Lung (tissue), 17 donors: ENCODE measurements at places on chromosomes 16 and 17.

- DNase-seq: no peak
Measured at GRCh38 chr17:48513097-48513496, 17.7 kb downstream of the HOXB1 start.

DNA sequence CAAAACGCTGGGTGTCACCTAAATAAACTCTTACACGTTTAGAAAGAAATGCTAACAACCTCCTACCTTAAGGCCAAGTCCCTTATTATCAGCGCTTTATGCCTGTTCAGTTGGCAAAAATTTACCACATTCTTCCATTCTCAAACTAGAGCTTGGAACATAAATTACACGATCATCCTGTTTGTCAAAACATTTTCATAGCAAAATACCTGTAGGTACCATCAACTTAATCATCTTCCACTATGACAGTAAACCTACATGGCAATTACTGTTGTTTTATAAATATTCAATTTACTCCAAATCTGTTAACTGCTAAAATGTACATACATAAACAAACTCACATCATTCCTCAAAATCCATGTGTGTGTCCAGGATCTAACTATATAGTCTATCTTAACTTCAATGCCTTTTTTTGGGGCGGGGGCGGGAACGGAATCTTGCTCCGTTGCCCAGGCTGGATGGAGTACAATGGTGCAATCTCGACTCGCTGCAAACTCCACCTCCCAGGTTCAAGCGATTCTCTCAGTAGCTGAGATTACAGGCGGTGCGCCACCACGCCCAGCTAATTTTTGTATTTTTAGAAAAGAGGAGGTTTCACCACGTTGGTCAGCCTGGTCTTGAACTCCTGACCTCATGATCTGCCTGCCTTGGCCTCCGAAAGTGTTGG, 4.4 kb downstream of the RPL23 start:
- DNase-seq: no peak

DNA sequence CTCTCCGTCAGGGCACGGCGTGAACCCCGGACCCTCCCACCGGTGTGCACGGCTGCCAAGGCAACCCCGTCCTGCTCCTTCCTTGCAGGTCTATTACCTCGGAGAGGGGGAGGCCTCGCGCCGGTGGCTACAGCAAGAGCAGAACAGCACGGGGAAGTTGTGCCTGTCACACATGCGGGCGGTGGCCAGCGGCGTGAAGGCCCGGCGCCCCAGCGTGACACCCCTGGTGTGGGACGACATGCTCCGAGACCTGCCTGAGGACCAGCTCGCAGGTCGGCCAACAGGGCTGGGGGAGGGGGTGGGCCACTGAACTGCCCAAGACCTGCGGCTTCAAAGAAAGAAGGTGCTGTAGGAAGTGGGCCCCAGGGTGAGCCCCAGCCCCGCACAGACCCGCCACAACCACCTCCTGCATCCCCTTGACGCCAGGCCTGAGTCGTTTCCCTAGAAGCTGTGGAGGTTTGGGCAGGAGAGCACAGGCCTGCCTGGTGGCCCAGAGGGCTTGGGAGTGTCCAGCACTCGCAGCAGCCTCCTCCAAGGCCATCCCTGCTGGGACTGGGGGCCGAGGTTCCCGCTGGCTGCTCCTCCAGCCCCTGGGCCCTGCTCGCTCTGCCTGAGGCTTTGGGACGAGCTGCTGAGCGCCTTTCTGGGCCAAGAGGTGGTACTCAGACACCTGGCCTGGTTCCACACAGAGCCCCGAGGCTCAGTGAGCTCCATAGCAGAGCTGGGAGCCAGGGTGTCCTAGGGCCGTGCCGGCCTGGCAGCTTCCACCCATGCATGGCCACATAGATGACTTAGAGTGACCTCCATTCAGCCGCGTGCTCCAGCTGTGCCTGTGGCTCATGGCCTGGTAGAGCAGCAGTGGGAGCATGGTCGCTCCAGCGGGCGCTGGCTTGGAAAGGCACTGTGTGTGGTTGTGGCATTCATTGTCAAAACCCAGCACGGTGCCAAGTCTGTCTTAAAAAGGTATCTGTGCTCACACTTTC, 14.7 kb downstream of the CYBC1 start:
- DNase-seq: no peak

DNA sequence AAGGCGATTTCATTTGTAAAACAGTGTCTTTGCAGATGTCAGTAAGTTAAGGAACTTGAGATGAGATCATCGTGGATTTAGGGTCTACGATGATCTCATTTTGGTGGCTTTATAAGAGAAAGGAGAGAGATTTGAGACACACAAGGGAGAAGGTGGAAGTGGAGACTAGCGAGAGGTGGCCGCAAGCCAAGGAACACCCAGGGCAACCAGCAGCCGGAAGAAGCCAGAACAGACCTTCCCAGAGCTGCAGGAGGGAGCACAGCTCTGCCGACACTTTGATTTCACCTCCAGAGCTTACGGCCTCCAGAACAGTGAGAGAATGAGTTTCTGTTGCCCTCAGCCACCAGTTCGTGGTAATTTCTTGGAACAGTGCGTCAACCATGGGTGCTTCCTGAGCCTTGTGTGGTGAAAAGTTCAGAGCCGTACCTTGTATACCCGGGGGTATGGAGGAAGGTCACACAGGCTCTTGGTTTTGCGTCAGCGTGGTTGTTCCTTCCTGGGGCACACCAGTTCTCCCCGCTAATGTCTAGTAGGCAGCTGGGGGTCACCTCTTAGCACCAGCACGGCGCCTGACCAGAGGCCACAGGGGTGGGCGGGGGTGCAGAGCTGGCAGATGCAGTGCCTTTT, 12.9 kb upstream of the SEC14L1 start:
- no peak for DNase-seq

DNA sequence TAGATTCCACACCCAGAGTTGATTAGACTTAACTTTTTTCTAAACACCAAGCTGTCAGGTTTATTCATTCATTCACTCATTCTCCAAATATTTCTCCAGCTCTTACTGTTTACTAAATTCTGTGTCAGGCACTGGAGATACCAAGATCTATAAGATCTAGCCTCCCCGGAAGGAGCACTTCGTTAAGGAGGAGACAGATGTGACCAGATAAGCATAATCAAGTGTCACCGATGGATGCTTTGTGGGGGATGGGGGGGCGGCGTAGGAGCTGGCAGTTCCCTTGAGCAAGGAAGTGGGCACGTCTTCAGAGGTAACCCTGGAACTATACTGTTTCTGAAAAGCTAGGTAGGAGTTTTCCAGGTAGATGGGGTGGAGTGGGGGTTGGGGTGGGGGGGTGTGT, 3.8 kb upstream of the RPL26 start:
- DNase-seq: no peak

DNA sequence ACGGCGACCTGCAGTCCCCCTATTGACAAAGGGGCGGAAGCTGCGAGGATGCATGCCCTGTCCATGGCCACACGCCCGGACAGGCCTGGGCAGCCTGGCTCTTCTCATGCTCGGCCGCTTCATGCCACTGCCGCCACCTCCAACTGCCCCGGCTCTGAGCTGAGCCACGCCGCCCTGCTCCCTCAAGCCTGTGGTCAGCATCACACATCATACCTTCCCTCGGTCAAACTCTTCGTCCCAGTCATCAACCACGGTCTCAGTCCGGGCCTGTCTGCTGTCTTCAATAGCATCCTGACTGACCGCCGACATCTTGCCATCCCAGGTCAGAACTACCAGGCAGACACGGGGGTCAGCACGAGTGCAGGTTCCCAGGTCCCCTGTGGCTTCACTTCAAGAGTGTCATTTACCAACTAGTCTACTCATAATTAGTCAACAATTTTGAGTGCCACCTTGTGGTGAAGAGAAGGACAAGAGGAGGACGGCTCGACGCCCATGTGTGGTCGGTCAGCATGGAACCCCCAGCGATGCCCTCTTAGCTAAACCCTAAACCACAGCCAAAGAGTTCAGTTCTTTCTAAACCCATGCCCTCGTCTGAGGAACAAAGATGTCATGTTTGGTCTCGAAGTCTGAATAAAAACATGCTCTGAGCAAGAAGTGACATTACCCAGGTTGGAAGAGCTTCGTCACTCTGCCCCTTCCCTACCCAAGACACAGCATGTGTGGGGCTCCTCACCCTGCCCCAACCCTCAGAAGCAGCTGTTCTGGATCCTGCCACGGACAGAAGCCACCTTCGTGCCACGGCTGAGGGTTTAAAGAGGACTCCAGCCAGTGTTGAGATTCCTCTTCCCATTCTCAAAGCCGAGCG, 16.9 kb upstream of the CYTH1 start:
- no peak for DNase-seq

DNA sequence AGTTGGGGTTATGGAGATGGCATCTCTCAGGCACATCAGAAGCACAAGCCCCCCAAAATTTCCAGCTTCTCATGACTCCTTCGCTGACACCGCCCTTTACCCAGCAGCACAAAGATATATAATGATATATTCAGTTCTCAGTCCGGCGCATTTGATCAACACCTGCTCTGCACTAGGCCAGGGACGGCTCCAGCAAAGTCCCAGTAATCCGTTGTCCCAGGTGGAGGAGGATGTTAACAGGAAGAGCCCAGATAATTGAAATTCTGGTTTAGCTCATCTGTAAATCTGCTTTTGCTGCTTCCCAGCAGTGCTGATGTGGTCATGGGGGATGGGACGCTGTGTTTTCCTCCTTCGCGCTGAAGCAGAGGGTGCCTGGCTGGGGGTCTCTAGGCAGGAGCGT, 131.5 kb downstream of the OR1D5 start:
- DNase-seq: no peak

- no peak for DNase-seq
Measured at GRCh38 chr16:12168074-12169000, 191.8 kb downstream of the SNX29 start.

- DNase-seq: no peak
Measured at GRCh38 chr17:50638606-50638965, 3.9 kb downstream of the ABCC3 start.

GRCh38 chr16:75025761-75026160, 26.9 kb downstream of the ZNRF1 start:
- DNase-seq: peak; percentile 66

DNA sequence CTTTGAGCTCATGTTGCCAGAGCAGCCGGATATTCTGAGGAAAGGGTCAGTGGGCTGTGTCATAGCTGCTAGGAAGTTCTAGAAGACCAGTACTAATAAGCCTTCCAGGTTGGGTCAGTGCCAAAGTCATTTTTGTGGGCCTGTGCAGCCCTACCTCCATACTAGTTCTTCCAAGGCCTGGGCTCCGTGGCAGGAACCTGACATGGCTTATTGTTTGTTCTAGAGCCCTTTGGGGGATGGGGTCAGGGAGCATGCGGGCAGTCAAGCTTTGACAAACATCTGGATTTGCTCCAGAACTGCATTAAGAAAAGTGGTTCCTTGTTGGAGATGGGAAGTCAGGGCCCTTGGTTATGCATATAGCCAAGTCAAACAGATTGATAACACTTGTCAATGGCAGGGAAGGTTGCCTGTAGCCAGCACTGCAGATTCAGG, 7.6 kb downstream of the ALKBH5 start:
- no peak for DNase-seq

GRCh38 chr16:15874745-15875314, 13.6 kb downstream of the CEP20 start:
- peak; percentile 74 for DNase-seq

DNA sequence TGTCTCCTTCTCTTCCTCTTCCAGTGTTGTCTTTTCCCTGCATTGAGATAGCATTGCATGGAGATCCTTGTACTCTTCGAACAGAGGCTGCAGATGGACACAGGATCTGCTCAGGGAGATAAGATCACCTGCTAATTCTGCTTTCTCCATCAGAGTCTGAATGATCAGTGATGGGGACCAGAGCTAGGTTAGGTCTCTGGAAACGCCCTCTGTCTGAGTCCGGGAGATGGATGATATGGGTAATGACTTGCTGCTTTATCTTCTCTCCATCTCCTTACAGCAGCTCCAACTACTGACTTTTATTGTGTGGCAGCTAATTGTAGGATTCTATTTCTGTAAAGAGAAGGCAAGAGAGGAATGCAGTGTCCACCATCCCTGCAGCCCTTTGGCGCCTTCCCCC, 435.6 kb downstream of the WWOX start:
- DNase-seq: no peak
